ENCODE measurements at places on chromosomes 12 and 14.

GRCh38 chr12:71900091-71900490 is 38.6 kb upstream of the TPH2 start:
- DNase-seq: no peak

GRCh38 chr14:63435838-63436237 is 107.3 kb downstream of the PPP2R5E start:
- no peak for DNase-seq

DNA sequence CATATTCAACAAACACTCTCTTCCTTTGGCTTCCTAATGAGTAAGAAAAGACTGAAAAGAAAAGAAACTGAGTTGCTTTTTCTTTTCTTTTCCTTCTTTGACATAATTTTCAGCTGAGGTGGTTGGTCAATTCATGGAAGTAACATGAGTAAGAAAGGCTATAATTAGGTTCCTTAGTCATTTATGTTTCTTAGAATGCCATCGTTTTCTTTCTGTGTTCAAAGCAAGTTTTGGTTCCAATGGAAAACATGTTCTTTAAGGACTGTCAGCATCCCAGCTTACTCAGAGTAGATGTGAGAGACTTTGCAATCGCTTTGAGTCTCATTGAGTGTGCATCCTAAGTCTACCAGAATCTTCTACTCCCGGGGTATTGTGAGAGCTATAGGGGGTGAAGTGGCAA is 882.4 kb downstream of the DIO2 start:
- no peak for DNase-seq

- DNase-seq: no peak
These were observed 53.8 kb downstream of the SFSWAP start for GRCh38 chr12:131764738-131765137.

GRCh38 chr14:61329478-61330051 is 8.2 kb downstream of the PRKCH start:
- DNase-seq: no peak
